ENCODE measurements at places on chromosomes 2 and 18. TPM values are rescaled to one million over a fixed set of nuclear protein-coding genes. Genes with fewer than 3 reads are reported as not detected.

Gene SOX11
- 6.6 TPM for total RNA-seq

Gene GALNT13
- total RNA-seq: 2.5 TPM

Gene GPR45
- total RNA-seq: not detected

Gene FAM98A
- total RNA-seq: 28.6 TPM

Gene ESPNL
- 0.69 TPM for total RNA-seq

Gene RMDN2
- total RNA-seq: 6.9 TPM

Gene POTEE
- not detected for total RNA-seq

Gene ASXL3
- total RNA-seq: 6.1 TPM

Gene ABCB11
- 0.79 TPM for total RNA-seq

Gene MGAT4A
- total RNA-seq: 8.5 TPM

Gene ERFE
- total RNA-seq: 0.30 TPM

Gene FOXI3
- total RNA-seq: 3.7 TPM

Gene ALK
- total RNA-seq: 0.10 TPM

Gene LBX2
- total RNA-seq: 0.20 TPM

Gene FOSL2
- 62.8 TPM for total RNA-seq

Gene GPAT2
- total RNA-seq: 1.2 TPM

Gene EPHA4
- total RNA-seq: 51.2 TPM

Gene LYPD6
- 5.1 TPM for total RNA-seq

Gene SERPINB3
- 49.5 TPM for total RNA-seq

Gene CCDC74B
- total RNA-seq: 3.1 TPM

Gene DNAJC5G
- not detected for total RNA-seq

Gene SGPP2
- 11.2 TPM for total RNA-seq

Gene FZD7
- total RNA-seq: 50.2 TPM

Gene PRKAG3
- total RNA-seq: 2.5 TPM

Gene CAPN14
- total RNA-seq: 0.49 TPM

Gene ILKAP
- total RNA-seq: 38.4 TPM

Gene IL1F10
- 2.7 TPM for total RNA-seq

Gene TTN
- 385 TPM for total RNA-seq

Gene PER2
- 14.0 TPM for total RNA-seq

Gene NCKAP5
- 33.3 TPM for total RNA-seq

Gene CYRIA
- 9.3 TPM for total RNA-seq

Gene HOXD3
- total RNA-seq: 9.7 TPM

Gene FOXD4L1
- not detected for total RNA-seq

Gene ANKAR
- 15.9 TPM for total RNA-seq

Gene ALLC
- not detected for total RNA-seq

Gene ABCG5
- not detected for total RNA-seq

Gene FEV
- total RNA-seq: not detected

Gene CD302
- 27.5 TPM for total RNA-seq

Gene EFR3B
- total RNA-seq: 4.9 TPM

Gene ASPRV1
- total RNA-seq: 39.5 TPM

Gene MALT1
- total RNA-seq: 26.1 TPM

Gene RANBP2
- total RNA-seq: 78.4 TPM

Gene CHRNA1
- 4.2 TPM for total RNA-seq

Gene EN1
- total RNA-seq: 12.0 TPM

Gene CKAP2L
- 6.0 TPM for total RNA-seq

Gene TUBA4B
- not detected for total RNA-seq

Gene GKN1
- not detected for total RNA-seq

Gene C2orf92
- 9.3 TPM for total RNA-seq

Gene L3MBTL4
- 17.5 TPM for total RNA-seq

Gene LMAN2L
- total RNA-seq: 24.6 TPM

Gene SLC14A1
- 11.9 TPM for total RNA-seq

Gene STARD6
- not detected for total RNA-seq

Gene SMYD5
- 15.3 TPM for total RNA-seq

Gene THSD7B
- 8.1 TPM for total RNA-seq

Gene SP140L
- total RNA-seq: 3.8 TPM

Gene LIMS2
- total RNA-seq: 3.8 TPM

Gene PPP1R1C
- total RNA-seq: 0.59 TPM

Gene SERPINB12
- 64.6 TPM for total RNA-seq

Gene HAAO
- total RNA-seq: 7.0 TPM

Gene PPM1G
- 33.1 TPM for total RNA-seq

Measured in skin of body (tissue), 3 donors.